Cortex of kidney (tissue), 1 donor: ENCODE measurements at places on chromosomes 4 and X.

DNA sequence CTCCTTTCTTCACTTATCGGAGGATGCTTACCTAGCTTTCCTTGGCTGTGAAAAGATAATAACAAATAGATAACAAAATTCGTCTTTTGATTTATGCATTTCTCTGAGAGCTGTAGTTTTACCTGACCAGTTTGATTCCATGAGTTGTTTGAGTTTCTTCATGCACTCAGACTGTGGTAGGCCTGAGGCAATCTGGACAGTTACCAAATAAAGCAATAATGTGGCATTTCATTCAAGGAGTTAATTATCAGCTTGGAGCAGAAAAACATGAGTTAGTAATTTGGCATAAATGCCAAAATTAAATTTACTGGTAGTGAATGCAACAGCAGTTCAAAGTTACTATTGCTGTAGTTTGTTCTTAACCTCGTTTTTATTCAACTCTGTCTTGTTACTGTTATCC, 53.5 kb downstream of the FABP2 start:
- no peak for DNase-seq

DNA sequence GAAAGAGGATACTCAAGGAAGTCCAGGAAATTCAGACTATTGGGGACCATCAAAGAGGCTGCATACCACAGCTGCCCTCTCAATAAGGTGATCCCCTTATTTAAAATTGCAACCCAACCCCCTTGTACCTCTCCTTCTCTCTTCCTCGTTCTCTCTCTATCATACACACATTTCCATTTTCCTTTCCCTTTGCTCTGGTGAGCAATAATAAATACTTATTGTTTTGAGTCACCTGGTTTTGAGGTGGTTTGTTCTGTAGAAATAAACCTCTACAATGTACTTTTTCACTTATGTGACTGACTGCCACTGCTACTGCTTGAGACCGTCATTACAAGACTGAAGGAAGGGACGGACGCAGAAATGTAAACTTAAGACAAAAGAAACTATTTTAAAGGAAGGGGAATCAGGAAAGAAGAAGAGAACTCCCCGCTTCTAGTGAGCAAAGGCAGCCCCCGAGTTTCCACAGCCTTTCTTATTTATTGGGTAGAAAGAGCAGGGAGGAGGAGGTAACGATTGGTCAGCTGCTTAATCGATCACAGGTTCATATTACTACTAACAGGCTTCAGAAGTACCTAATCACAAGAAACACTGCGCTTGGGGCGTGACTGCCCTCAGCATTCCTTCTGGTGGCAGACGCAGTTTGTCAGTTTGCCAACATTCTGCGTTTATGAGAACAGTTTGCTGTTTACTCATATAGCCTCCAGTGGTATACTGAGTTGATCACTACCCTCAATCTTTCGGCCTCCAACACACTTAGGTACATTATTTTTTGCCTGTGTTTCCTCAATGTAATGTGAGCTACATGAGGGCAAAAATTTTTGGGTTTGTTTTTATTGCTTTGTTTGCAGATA, 16.9 kb upstream of the TMEM165 start:
- DNase-seq, result no peak

DNA sequence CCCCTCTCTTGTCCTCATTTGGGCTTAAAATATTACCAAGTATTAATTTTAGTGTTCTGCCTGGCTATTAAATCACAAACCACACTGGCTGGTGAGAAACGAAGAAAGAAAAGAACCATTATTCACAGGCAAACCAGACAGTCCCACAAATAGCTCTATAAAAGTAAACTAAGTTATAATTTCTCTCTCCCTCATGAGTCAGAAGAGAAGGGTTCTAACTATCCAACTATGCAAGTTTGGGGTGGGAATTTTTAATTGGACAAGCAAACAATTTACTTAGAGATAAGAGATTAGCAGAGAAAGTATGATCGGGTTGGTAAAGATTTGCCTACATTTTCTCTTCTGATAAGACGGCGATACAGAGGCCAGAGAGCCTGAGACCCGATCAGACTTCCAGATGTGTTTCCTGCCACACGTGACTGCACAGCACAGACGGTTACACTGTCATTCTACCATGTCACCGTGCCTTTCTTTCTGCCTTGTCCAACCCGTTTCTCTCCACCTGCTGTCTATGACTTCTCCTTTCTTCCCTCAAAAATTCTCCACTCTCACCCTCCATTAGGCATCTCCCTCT, 52.3 kb downstream of the MEPE start:
- no peak for DNase-seq

DNA sequence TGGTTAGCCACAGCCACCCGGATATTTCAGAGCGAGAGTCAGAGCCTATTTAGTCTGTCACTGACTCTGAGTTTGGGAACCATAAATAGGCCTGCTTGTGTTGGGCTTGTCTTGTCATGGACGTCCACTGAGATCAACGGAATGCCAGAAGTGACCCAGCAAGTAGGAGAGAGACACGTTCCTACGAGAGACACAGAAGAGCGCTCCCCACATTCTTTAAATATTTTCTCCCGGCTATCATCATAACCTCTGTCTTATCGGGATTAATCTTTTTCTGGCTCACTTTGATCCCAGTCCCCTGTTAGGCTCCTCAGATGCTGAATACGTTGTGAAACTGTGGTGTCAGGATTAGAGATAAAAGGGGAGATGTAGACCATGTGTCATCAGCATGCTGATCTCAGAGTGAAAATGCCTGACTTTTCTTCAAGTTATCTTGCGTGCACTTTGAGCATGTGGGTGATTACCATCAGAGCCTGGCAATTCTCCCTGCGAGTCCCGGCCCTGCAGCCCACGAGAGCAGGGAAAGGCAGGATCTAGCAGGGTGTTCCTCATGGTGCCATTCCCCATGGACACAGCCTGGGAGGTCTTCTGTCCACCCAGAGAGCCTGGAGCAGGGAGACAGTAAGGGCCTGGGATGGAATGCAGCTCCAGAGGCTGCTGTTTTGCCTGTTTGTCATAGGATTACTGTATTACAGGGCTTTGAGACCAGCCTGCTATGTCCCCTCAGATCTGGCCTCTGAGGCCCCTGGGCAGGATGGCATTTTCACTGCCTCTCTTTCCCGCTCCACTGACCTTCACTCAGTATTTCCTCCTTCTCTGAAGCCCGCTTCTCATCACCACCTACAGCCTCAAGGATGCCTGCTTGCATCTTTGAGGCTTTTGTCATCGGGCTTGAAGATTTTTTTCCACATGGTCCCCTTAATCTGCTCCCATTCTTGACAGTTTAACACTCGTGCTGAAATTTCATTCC, 2.8 kb upstream of the TENM3 start:
- DNase-seq, result no peak

DNA sequence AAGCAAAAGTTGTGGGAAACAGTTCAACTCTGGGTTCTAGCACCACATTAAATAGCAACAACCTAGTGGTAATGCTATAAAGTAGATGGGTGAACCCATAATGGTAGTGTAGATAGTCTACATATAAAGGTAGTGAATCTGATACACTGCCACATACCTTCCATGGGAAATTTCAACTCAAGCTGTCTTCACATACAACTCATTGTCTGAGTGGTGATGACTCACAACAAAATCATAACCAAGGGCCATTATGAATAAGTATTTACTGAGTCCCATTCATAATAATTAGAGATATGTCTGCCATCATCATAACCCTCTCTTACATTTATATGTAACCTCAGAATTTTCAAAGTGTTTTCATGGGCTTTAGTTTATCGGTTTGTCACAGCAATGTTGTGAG, 34.8 kb downstream of the EGF start:
- DNase-seq, result no peak

- no peak for DNase-seq
Measured at GRCh38 chr4:134627366-134627765, 425.8 kb upstream of the PABPC4L start.

DNA sequence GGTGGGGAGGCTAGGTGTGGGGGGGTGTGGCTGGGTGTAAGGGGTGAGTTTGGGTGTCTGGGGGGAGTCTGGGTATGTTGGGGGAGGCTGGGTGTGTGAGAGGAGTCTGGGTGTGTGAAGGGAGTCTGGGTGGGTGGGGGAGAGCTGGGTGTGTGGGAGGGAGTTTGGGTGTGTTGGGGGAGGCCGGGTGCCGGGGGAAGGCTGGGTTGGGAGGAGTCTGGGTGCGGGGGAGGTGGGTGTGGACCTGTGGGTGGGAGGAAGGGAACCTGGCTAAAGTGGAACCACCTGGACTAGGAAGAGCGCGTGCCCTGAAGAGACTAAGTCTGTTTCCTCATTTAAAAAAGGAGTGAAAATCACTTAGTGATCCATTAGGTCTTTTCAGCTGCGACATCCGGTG, 18.3 kb downstream of the SPON2 start:
- no peak for DNase-seq
